ENCODE measurements at places on chromosomes 6 and 20.

DNA sequence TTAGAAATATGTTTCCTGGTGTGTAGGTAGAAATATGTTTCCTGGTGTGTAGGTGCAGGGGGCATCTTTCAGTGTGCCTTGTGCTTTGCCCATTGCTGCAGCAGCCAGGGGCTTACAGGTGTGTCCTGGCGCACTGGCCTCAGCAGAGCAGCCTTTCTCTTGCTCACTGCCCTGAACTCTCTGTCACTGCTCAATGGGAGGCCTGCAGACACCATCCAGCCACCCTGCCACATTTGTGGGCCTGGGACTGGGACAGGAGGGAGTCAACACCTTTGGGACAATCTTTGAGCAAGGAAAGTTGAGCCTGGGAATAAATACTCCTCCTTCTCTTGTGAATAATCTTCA, 62.4 kb upstream of the RBM24 start:
- DNase-seq: no peak

DNA sequence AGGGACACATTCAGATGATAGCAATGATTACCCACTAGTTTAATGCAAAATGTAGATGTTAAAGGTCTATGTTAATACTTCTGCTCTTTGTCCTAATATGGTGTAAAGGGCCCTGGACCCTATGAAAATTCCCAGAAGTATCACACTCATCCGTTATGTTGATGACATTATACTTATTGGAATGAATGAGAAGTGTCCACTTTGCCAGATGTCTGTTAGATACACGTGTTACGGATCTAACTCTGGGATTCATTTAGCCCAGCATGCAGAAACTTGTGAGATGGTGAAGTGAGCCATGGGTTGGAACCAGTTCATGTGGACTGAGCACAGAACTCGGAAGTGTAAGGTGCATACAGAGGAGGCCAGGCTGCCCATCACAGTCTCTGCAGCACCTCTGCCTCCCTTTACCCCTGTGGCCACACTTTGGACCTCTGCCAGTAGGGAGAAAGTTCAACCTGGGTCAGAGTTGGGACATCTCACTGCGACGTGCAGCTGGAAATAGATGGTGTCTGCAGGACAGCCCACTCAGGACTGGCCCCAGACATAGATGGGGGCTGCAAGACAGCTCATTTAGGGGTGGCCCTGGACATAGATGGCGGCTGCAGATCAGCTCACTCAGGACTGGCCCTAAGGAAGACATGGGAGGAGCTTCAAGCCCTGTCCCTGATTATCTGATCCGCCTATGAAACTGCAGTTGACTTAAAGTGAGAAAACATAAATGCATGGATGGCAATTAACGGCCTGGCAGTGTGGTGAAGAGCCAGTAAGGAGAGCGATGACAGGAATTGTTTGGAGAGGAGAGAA, 71.2 kb upstream of the THBS2 start:
- DNase-seq: no peak

DNA sequence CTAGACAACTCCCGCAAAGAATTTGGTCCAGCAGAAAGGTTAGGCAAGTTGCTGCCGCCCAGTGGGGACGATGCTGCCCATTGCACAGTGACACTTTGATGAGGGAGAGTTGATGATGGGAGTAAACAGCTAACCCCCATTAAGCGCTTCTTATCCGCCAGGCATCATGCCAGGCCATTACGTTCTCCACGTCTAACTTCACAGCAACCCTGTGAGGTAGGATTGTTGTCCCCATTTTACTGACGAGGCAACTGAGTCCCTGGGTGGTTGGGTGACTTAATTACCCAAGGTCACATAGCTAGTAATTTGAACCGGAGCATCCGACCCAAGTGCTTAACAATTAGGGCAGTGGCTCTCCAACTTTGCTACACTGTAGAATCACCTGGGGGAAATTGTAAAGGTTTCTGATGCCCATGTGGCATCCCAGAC, 738 bp downstream of the RALGAPB start:
- DNase-seq: peak; percentile 2

GRCh38 chr20:31415653-31416052, 9.6 kb upstream of the DEFB121 start:
- DNase-seq: no peak

- DNase-seq: peak; percentile 23
Observed at GRCh38 chr20:23159947-23160318, 73.8 kb upstream of the CD93 start.

DNA sequence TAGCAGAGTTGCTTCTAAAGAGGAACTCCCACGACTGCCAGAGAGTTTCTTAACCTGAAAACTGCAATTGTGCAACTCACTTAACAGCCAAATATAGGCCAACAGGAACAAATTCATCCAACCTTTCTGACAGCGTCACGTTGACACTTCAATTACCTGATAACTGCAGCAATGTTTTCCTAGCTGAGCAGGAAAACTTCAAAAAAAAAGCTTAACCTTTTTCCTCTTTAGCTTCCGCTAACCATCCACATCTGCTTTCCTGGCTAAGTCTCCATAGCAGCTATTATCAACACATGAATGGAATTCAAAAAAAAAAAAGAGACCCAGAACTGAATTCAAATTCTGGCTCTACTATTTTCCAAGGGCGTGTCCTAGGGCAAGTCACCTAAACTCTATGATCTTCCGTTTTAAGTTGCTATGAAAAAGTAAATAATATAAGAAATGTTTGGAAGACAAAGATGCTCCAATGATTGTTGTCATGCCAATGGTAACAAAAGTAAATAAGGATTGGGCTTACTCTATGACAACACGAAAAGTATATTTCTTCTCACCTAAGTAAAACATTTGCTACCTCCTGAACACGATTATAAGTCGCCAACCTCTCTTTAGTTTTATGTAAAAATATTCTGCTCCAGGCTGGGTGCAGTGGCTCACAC, 524.6 kb upstream of the JARID2 start:
- peak; percentile 23 for DNase-seq

DNA sequence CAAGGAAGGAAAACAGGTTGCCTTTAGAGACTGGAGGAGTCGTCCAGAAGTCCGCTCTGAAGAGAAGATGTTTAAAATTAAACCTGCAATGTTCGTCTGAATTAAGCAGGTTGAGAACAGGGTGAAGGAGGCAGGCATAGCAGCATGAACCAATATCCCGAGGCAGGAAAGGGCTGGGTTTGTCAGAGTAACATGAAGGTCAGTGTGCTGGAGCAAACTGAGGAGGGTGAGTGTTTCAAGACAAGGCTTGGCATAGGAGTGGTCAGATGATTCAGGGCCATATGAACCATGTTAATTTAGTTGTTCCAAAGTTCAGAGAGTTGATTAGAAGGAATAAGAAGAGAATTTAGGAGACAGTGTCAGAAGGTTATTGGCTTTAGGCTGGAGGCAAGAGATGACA, 93.3 kb downstream of the UTRN start:
- no peak for DNase-seq

GRCh38 chr20:23160536-23161243, 74.6 kb upstream of the CD93 start:
- no peak for DNase-seq

DNA sequence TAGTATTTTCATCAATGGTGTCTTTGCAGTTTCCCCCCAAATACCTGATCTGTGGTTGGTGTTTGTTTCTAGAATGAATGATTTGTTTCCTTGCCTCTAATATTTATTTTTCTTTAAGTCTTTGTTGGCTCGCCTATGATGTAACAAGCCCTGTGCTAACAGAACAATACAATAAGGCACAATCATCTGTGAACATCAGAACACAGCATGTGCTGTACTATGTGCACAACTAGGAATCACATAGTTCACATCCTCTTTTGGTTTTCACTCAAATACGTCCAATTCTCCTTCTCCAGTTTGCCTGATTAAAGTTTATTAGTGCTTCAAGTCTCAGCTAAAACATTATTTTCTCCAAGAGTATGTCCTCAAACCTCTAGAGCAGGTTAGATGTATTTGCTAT, 613.1 kb downstream of the EPHA7 start:
- peak; percentile 16 for DNase-seq

DNA sequence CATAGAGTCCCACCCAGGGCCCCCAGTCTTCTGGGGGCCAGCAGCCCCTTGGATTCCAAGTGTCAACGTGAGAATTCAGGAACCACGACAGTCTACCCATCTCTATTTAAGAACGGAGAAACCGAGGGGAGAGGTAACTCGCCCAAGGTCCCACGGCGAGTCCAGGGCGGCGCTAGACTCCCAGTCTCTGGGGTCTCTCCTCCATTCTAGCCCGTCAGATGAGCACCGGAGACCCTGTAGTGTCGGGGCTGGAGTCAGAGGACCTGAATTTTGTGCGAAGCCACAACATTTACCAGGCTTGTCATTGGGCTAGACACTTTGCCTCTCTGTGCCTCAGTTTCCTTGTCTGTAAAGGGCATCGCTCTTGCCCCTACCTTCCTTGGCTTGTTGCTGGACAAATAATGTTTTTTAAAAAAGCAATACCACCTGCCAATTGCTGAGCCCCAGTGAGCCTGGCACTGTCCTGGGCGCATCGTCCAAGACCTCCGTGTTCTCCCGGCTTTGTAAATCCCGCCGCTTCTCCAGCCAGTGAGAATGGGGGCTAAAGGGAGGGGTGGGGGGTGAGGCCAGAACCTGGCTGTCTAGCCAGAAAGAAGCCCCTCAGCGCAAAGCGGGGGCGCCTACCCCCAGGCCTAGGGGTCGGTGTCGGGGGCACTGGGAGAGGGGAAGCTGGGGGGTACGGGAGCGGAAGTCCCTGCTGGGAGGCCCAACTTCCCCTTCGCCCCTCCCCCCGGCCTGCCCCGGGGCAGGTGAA, 91.7 kb downstream of the NCR2 start:
- DNase-seq: no peak

DNA sequence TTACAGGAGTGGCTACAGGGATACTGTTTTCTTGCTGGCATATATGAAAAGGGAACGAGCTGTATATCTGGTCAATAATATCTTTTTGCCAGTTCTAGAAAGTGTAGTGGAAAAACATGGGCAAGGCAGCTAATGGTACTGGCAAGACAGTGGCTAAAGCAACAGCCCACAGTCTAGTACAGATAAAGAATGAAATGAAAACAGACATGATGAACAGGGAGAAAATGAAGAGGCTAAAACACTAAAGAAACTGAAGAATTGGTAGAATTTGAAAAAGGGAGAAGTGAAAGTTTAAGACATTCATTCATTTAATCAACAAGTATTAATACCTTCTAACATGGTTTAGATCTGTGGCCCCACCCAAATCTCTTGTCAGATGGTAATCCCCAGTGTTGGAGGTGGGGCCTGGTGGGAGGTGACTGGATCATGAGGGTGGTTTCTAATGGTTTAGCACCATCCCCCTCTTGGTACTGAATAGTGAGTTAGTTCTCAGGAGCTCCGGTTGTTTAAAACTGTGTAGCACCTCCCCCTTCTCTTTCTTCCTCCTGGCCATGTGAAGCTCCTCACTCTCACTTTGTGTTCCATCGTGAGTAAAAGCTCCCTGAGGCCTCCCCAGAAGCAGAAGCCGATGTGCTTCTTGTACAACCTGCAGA, 18.1 kb downstream of the FAM184A start:
- DNase-seq: no peak

DNA sequence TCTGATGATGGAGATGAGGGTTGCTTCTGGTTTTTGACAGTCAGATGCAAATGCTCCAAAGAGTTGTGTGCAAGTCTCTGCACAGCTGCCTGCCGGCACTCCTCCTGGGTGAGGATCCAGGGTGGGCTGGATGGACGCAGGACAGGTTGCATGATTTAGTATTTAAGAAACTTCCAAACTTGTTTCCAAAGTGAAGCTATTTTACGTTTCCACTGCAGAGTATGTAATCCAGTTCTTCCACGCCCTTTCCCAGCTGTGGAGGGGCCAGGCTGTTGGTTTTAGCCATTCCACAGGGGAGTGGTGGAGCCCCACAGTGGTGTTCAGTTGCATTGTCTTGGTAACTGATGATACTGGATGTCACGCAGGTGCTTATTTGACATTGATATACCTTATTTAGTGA, 157.3 kb downstream of the THBS2 start:
- no peak for DNase-seq

DNA sequence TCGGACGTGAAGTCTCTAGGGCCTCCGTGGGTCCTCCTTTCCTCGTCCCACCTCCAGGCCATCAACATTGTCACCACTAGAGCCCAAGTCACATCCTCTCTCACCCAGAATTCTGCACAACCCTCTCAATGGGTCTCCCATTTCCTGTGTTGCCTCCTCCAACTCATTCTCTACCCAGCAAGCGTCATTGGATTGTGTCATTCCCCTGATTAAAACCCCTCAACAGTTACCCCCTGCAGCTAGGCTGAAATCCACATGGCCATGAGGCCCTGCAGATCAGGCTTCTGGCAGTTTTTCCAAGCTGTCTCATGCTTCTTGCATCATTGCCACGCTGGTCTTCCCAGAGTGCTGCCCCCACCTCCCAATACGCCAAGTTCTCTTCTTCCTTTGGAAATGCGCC, 12.9 kb upstream of the FAM210B start:
- no peak for DNase-seq

DNA sequence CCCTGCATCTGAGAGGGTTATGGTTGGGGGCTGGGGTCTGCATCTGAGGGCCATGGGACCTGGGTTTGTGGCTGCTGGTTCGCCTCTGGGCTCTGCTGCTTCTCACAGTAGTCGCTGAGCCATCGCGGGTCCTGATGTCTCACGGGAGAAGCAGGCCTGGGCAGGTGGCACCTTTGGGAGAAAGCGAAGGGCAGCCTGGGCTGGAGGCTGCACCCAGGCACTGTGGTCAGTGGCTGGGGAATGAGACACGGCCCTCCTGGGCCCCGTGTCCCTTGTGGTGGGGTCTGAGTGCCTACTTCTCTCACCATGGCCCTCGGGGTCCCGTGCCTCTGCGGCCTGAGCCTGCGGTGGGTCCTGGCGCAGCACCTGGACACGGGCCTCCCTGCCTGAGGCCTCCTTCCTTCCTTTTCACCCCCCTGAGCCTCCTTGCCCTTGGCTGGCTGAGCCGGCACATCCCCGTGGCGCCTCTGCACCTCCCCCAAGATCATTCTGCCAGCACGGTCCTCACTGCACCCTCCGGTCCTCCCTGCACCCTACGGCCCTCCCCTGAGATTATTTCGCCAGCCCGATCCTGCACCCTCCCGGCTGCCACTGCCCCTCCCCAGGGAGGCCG, 206.0 kb downstream of the ERMARD start:
- DNase-seq: no peak

DNA sequence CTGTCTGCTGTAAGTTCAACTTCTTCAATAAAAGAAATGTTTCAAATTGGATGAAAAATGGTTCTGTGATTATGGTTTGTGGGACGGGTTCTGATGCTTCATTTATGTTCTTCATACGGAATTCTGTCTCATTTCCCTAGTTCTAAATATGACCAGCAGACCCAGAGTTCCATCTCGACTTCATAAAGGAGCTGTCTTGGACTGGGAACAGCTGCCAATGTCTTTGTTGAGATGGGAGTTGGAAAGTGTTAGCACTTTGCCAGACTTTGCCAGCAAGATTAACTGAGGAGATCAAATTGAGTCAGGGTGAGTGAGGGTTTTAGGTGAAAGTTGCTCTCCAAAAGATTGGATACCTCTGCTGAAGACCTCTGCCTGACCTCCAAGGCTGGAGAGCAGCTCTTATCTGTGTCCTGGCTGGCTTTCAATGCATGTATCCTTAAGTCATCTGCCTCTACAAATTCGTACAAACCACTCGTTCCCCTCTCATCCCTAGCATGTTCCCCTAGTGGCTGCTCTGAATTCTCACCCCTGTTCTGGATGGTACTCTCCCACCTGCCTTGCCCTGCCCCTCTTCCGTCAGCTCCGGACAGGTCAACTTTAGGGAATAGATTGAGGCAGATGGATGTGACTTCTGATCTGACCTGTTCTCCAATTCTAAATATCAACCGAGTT, at the start of gene EFCAB8:
TSS of gene EFCAB8 (plus strand) at position 223 of the 672 bp plus-strand sequence. CDS start 4,870 bp downstream, outside the sequence.
- no peak for DNase-seq

Data from NCI-H748 treated with DMSO at 0.1 percent for 48 hours (cell line).